ENCODE measurements at places on chromosomes 5 and 9.
A peak's percentile ranks its signal among the peaks of the same experiment; 100 is the strongest.

DNA sequence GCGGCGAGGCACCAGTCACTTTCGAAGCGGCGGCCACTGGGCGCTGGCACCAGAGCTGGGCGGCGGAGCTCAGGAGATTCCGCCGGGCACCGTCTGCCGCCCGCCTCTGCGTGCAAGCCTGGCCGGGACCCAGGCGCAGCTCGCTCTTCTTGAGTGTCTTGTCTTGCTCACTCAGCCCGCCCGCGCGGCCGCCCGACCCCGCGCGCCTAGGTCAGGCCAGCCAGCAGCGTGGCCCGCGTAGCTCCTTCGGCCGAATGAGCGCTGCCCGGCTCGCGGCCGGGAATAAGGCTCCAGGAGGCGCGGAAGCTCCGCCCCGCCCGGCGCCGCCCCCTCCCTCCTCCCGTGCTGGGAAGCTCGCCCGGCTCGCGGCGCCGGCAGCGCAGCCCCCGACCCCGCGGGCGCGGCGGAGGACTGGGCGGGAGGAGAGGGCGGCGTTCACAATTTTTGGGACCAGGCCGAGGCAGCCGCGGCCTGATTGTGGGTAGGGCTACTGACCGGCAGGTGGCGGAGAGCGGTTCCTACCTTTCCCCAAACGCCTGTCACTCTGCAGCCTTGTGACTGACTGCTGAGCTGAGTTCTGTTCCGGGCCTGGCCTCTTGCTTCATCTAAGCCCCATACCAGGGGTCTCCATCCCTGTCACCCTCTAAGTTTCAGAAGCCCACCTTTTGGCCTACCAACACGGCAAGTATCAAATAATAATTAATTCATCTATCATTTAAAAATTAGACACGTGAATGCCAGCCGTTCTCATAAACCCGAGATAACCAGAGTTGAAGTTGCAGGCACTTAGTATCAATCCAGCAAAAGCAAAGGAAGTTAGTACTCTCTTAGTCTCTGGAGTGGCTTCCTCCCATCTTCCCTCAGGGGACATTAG, at the start of gene HBEGF:
Gene HBEGF (minus strand): TSS at position 256 of the 874 bp plus-strand sequence. CDS start 275 bp downstream, outside the sequence.
- DNase-seq, result peak; percentile 33

GRCh38 chr9:109886041-109886440, 106.0 kb downstream of the PALM2AKAP2 start:
- no peak for DNase-seq

GRCh38 chr5:55564721-55565120, 30.0 kb upstream of the PLPP1 start:
- DNase-seq, result no peak

DNA sequence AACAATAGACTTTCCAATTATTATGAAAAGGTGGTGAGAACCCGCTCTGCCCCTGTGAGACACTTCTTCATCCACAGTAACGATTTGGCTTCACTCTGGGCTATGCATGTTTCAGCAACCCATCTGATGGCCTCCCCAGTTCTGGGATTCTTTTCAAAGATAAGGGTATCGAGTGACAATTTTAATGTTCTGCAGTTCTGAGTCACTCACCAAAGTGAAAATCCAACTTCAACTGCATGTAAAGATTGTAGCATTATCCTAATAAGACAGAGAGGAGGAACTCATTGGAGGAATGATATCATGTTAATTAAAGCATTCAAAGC, 1078.3 kb upstream of the SEMA6A start:
- no peak for DNase-seq

GRCh38 chr9:133121915-133122550, 993 bp upstream of the RALGDS start:
- DNase-seq, result no peak

DNA sequence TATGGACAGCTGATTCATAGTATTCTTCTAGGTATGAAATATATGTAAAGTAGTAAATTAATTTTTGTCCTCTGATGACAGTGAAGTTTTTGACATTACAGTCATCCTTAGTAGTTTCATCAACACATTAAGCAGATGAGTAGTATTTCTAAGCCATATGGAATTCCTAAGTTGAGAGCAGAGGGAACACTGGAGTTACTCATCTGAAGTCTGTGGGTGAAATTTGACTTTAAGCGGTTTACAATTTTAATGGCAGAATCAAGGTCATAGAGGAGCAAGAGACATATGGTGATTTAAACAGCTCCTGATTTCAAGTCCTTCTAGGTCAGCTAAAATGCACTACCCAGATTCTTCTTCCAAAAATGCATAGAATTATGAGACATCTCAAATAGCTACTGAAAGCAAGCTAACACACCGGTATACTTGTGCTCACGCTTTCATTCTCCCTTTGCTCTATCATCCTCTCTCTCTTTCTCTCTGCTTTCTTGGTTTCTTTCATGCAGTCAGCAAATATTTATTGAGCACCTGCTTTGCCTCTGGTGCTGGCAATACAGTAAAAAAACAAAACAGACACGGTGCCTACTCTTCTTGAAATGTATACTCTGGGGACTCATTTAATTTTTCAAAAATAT, 235.9 kb downstream of the FER start:
- no peak for DNase-seq

DNA sequence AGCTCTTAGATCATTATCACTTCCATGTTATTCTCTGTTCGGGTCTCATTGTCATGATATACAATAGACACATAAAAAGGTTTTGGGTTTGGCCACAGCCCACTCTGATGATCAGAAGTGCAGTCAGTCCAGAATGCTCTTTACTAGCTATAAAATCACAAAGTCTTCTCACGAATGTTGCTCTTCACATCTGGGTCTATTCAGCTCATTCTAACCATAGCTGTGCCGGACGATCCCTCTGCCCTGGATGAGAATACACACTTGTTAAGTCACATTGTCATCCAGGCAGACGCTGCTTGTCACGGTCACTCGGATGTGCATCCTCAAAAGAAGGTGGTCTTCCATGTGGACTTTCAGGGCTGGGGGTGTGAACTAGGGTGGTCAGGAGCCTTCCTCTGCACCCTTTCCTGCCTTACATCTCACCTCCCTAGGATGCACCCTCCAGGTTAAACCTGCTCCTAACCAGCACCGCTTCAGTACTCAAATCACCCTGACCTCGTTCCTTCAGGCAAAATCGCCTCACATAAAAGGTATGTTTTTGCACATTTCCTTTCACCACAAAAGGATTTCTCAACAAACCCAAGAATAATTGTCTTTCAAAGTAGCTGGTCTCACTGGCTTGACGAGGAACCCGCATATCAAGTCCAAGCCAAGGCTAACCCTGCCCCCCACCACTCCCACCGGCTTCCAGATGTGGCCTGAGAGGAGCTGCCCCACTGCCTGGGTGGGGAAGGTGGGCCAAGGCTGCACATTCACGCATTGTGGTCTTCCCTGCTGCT, 21.9 kb downstream of the ANKH start:
- DNase-seq, result no peak

DNA sequence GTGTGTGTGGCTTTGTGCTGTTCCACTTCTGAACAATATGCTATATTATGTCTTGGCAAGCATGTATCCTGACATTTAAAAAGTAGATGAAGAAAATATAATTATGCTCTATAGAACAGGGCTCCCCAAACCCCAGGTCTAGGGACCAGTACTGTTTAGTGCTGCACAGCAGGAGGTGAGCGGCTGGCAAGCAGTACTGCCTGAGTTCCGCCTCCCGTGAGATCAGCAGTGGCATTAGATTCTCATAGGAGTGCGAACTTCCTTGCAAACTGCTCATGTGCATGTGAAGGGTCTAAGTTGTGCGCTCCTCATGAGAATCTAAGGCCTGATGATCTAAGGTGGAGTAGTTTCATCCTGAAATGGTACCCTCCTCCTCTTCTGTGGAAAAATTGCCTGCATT, 979.1 kb upstream of the CTNND2 start:
- DNase-seq, result no peak

- DNase-seq, result no peak
Measured at GRCh38 chr9:91196103-91196950, 165.4 kb downstream of the AUH start.

DNA sequence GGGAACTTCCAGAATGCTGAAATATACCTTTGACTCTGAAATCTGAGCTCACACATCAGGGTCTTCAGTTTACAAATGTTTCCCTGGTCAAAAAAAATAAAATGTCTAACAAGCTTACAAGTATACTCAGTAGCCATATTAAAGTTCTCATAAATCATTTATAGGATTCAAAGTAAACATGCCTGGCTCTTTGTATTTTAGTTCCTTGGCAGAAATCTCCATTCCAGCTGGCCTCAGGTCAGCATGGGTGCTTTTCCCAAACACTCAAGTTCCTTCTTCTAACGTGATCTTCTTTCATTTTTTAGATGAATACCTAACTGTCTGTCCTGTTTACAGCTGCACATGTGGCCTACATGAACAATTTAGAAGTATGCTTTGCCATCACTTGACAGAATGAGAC, 263.2 kb downstream of the GAS1 start:
- no peak for DNase-seq

GRCh38 chr9:88996046-88996920, 5.0 kb downstream of the S1PR3 start:
- DNase-seq, result no peak

DNA sequence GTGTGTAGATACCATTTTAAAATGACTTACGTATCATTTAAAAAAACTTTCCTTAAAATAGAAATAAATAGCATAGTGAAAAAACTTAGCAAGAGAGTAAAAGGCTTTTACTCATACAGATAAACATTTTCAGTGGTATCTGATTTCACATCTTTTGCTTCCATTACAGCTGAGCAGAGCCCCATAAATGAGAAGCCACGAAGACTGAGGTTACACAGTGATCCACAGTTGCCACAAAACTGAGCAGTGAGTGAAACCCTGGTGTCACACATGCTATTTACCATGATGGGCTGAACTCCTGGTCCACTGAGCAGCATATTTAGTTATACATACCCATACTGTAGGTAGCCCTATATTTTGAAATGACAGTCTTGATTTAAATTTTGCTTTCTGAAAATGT, 401.2 kb downstream of the KIAA0825 start:
- no peak for DNase-seq

- DNase-seq, result no peak
Measured at GRCh38 chr5:172641359-172642050, 442 bp downstream of the NEURL1B start.

DNA sequence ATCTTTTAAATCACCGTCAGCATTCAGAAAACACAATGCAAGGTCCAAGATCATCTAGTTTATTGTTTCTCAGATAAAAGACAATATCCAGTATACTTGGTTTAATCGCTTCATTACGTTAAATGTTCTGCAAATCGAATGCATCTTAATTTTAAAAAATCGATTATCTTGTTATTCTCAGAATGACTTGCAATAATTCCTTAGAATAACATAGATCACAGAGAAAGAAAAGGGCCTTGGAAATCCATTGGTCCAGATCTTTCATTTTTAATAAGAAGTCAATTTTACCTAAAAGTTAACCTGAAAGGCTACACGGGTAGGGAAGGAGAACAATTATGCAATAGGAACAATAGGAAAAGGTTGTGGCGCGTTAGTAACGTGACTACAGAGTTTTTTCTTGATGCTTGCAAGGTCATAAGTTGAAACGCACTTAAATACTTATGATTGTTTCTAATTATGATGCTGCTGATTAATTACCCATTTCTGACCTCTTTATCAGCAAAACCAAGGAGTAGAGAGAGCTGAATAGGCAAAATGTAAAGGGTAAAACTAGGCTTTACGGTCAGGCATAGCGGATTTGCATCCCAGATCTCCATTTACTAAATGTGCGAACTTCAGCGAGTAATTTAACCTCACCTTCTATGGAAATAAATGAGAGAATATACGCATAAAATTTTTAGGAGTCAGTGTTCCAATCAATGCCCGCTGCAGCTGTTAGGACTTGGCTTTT, 769 bp upstream of the LYRM7 start:
- no peak for DNase-seq

DNA sequence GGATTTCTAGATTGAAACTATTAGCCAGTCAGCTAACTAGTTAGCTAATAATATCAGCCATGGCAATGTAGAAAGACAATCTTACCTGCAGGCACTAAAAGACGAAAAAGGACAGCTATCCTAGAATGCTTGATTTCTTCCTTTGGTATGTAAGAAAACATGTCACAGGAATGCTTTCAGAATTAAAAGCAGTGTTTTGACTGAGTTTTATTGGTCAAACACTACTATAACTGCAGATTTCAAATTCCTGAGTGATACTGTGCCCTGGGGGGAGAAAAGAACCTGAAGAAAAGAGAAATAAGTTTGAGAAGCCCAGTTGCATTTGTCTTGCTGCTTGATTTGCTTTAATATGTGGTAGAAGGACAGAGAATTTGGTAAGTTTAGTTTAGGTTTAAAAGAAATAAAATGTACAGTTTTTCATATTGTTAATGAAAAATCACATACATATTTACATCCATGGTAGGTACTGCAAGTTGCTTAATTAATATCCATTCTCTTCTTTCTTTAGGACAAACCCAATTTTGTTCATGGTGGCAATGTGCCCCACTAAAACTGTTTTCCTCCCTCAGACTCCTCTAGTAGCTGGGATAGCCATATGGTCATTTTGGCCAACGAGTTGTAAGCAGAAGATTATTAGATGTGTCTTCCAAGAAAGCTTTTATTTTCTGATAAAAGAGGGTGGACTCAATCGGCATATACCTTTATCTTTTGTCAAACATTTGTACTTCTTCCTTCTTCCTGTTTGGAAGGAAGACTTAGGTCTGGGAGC, 4.3 kb upstream of the FAM169A start:
- DNase-seq, result no peak

- no peak for DNase-seq
Measured at GRCh38 chr9:116662646-116663310, 24.3 kb upstream of the TRIM32 start.

DNA sequence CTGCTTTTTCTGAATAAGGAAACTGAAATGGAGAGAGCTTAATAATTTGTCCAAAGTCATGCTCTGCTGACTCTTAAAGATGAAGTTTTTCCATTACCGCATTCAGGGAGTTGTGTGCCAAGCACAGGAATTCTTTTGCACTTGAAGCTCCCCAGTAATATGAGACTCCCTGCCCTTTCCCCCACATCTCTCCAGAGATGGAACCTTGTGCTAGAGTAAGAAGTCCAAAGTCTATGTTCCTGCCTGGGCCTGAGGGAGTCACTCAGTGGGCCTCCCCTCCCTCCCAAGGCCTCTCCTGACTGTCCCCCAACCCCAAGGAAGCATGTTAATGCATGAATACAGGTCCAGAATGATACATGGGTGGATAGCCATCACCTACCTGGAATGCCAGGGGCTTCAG, 173.3 kb upstream of the SEMA6A start:
- no peak for DNase-seq

GRCh38 chr9:71680189-71680980, 87.9 kb downstream of the CEMIP2 start:
- no peak for DNase-seq

DNA sequence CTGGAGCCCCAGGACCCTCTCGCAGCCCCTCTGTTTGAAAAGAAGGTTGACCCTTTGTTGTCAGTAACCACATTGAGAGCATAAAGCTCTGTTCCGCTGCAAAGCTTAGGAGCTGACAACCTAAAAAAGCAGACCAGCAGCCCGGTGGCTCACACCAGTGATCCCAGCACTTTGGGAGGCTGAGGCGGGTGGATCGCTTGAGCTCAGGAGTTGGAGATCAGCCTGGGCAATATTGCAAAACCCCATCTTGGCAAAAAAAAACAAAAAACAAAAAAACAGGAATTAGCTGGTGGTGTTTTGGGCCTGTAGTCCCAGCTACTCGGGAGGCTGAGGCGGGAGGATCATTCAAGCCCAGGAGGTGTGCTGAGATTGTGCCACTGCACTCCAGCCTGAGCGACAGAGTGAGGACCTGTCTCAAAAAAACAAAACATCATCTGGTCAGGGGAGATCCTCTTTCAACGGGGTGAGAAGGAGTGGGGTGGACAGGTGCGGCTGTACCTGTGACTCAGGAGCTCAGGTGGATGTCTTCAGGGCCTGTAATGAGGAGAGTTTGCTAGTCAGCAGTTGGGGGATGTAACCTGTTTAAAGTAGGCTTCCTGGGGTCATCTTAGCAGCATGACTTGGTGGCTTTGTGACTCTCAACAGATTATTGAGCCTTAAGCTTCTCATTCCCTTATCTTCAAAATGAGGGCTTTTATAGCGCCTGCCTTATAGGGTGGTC, 694 bp upstream of the REEP2 start:
- DNase-seq, result no peak

Data from stimulated activated CD4-positive, alpha-beta T cell treated with anti-CD3 and anti-CD28 coated beads, Interleukin-4, amount 100 ng/mL, for 24 hours (primary cell).